ENCODE measurements at places on chromosomes 5 and 9. TPM values are rescaled to one million over a fixed set of nuclear protein-coding genes. Genes with fewer than 3 reads are reported as not detected.

- no peaks in the 10 kb centered on the region for H3K36me3 ChIP-seq
- H3K27me3 ChIP-seq = no peaks in the 10 kb centered on the region
- no peak overlapping the region for H3K27ac ChIP-seq
- H3K4me3 ChIP-seq = no peak overlapping the region
- no peaks in the 10 kb centered on the region for H3K4me1 ChIP-seq
These were observed 19.6 kb downstream of the RMI1 start for GRCh38 chr9:84000186-84000585.

DNA sequence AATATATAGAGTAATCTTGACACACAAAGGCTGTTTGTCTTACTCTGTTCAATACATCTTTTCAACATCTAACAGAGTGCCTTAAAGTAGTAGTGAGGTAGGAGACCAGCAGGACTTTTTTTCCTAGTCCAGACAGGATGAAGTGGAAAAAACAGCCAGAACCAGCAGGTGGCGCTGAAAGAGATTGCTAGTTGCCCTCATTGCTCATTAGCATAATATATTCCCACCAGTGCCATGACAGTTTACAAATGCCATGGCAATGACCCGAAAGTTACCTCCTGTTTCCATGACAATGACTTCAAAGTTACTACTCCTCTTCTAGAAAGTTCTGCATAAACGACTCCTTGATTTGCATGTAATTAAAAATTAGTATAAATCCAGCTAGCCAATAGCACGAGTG is 387.4 kb downstream of the ACTL7B start:
- H3K4me3 ChIP-seq = no peak overlapping the region
- peak; percentile 20 for DNase-seq
- H3K27me3 ChIP-seq = no peaks in the 10 kb centered on the region

DNA sequence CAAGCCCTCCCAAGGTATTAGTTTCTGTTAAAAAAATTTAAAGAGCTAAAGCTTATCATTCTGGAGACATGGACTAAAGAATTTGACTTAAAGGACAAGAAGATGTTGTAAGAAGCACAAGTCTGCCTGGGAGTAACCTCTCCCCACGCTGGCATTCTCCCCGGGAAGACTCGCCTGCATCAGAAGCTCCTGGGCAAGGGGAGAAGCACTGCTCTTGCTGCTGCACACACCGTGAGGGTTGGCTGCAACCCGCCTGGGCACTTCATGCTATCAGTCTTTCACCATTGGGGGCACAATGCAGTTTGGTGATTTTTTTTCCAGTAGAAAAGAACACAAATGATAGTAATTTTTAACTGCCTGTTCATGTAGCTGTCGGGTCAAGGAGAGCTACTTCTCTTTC is 192.5 kb upstream of the PANK3 start:
- no peaks in the 10 kb centered on the region for H3K27me3 ChIP-seq
- DNase-seq = no peak
- H3K4me1 ChIP-seq = no peaks in the 10 kb centered on the region
- no peak overlapping the region for H3K27ac ChIP-seq
- no peaks in the 10 kb centered on the region for H3K36me3 ChIP-seq

- peaks cover 2% of the 10 kb centered on the region for H3K4me1 ChIP-seq
- H3K36me3 ChIP-seq = no peaks in the 10 kb centered on the region
- H3K27ac ChIP-seq = no peak overlapping the region
- H3K4me3 ChIP-seq = no peak overlapping the region
These were observed 7.9 kb upstream of the QSOX2 start for GRCh38 chr9:136253246-136254130.

Gene PCDHB15
- total RNA-seq = 1.8 TPM

- no peak overlapping the region for H3K4me3 ChIP-seq
- H3K27me3 ChIP-seq = no peaks in the 10 kb centered on the region
- no peaks in the 10 kb centered on the region for H3K36me3 ChIP-seq
- H3K4me1 ChIP-seq = no peaks in the 10 kb centered on the region
- no peak for DNase-seq
These were observed 267.4 kb upstream of the VLDLR start for GRCh38 chr9:2354216-2354615.

- H3K27me3 ChIP-seq = no peaks in the 10 kb centered on the region
- no peak for DNase-seq
- H3K4me1 ChIP-seq = no peaks in the 10 kb centered on the region
- H3K36me3 ChIP-seq = peaks cover 4% of the 10 kb centered on the region
- no peak overlapping the region for H3K27ac ChIP-seq
These were observed 44.7 kb upstream of the HK3 start for GRCh38 chr5:176943816-176944215.

GRCh38 chr5:93603078-93603792 is 20.2 kb downstream of the NR2F1 start:
- H3K4me1 ChIP-seq = peaks cover 16% of the 10 kb centered on the region
- H3K27ac ChIP-seq = peak overlapping the region; percentile 91
- H3K27me3 ChIP-seq = no peaks in the 10 kb centered on the region
- DNase-seq = peak; percentile 47
- H3K36me3 ChIP-seq = no peaks in the 10 kb centered on the region

- H3K27me3 ChIP-seq = no peaks in the 10 kb centered on the region
- no peaks in the 10 kb centered on the region for H3K4me1 ChIP-seq
- H3K27ac ChIP-seq = no peak overlapping the region
- DNase-seq = no peak
- H3K4me3 ChIP-seq = no peak overlapping the region
- H3K36me3 ChIP-seq = no peaks in the 10 kb centered on the region
These were observed 117.2 kb upstream of the LIFR start for GRCh38 chr5:38673671-38674071.

Gene OTULINL
- total RNA-seq = 0.17 TPM

DNA sequence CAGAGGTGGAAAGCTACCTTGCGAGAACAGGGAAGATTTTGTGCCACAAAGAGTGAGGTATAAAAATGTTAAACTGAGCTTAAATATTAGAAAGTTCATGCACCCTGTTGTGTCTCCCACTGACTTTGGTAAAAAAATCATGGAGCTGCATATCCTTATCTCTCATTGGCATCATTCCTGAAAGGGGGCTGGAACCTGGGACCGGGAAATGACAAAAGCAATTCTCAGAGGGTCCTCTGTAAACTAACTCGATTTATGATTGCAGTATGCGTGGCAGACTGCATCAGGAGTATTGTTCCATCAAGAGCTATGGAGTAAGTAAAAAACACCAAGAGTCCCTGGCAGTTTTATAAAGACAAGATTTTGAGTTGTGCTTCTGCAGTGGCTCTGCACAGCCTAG is 148.8 kb downstream of the DCP2 start:
- no peak overlapping the region for H3K27ac ChIP-seq
- H3K4me3 ChIP-seq = no peak overlapping the region
- no peak for DNase-seq
- no peaks in the 10 kb centered on the region for H3K27me3 ChIP-seq
- H3K4me1 ChIP-seq = no peaks in the 10 kb centered on the region

DNA sequence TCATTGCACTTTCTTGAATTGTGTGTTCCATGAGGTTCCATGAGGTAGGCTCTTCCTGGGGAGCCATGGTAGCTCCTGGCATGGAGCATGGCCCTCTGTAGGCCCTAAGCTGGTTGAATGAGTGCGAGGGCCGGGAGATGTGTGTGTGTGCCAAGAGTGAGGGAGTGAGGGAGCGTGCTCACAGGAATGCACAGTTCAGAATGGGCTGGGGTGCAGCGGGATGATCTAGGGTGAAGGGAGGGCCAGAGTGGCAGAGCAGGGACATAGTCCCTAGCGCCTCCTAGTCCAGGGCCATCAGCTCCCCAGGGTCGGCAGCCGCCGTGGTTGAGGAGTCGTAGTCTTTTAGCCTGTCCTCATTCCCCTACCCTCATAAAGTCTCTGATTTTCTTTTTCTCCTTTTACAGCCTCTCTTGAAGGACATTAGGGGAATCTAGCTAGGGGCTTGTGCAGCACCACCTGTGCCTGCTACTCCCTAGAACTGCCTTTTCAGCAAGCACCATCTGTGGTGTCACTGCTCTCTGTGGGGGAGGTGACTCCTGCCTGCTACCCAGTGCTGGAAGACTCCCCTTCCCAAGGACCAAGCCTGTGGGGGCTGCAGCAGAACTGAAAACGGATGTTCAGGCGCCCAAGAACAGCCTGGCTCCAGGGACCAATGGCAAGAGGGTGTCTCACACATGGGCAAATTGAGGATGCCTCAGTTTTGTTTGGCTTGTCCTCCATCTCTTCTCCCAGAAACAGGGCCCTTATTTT is 65.3 kb upstream of the PPARGC1B start:
- no peak for DNase-seq
- H3K27me3 ChIP-seq = no peaks in the 10 kb centered on the region
- H3K4me1 ChIP-seq = no peaks in the 10 kb centered on the region
- H3K27ac ChIP-seq = no peak overlapping the region
- no peaks in the 10 kb centered on the region for H3K36me3 ChIP-seq

- H3K27ac ChIP-seq = no peak overlapping the region
- DNase-seq = no peak
- no peaks in the 10 kb centered on the region for H3K4me1 ChIP-seq
- no peak overlapping the region for H3K4me3 ChIP-seq
These were observed 4.3 kb downstream of the RIC1 start for GRCh38 chr9:5633243-5633642.

- no peak for DNase-seq
- no peak overlapping the region for H3K27ac ChIP-seq
- H3K36me3 ChIP-seq = no peaks in the 10 kb centered on the region
- H3K4me1 ChIP-seq = no peaks in the 10 kb centered on the region
These were observed 64.3 kb downstream of the MVB12B start for GRCh38 chr9:126390923-126391322.

DNA sequence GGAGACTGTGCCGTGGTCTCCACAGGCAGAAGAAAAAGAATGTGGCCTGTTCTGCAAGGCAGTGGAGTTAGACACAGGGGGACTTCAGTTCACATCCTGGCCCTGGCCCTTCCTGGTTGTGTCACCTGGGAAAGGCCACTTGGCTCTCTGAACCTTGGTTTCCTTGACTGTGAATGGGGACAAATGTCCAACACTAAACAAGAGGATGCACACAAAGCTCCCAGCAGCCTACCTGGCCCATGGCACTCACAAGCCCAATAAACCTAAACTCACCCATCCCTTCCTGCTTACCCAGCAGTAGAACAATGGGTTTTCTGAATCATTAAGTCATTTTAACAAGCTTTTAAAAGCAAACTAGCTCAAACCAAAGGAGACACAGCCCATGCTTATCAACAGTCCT is 103.9 kb downstream of the FRMD3 start:
- no peak overlapping the region for H3K27ac ChIP-seq
- DNase-seq = no peak
- H3K36me3 ChIP-seq = no peaks in the 10 kb centered on the region
- H3K4me3 ChIP-seq = no peak overlapping the region

DNA sequence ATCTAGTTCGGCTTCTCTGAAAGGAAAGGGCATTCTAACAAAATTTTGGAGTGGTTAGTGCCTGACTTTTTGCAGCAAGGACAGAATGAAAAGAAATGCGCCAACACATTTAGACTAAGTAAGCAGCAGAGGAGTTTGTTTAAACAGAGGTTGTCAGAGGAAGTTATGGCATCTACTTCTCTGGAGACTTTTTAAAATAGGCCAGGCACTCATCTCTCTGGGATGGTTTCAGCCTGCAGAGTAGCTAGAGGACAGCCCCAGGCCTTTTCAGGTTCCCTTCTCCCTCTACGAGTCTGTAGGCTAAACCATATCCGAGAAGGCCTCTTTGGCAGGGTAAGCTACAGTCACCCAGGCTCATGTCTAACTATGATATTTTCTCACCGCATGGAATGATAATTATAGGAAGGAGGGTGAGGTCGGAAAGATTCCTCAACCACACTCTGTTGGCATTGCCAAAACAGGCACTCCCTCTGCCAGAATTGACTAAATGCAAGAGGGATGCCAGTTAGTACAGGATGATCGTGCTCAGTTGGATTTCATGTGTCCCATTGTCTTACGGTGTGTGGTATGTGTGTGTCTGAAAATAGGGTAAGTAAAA is 1.4 kb upstream of the CTXN3 start:
- H3K4me3 ChIP-seq = no peak overlapping the region
- no peaks in the 10 kb centered on the region for H3K27me3 ChIP-seq
- no peaks in the 10 kb centered on the region for H3K36me3 ChIP-seq

- no peak overlapping the region for H3K27ac ChIP-seq
- peaks cover 6% of the 10 kb centered on the region for H3K4me1 ChIP-seq
- no peaks in the 10 kb centered on the region for H3K36me3 ChIP-seq
- no peak overlapping the region for H3K4me3 ChIP-seq
- no peak for DNase-seq
- H3K27me3 ChIP-seq = no peaks in the 10 kb centered on the region
These were observed 127.1 kb downstream of the FANCC start for GRCh38 chr9:95190413-95190812.

DNA sequence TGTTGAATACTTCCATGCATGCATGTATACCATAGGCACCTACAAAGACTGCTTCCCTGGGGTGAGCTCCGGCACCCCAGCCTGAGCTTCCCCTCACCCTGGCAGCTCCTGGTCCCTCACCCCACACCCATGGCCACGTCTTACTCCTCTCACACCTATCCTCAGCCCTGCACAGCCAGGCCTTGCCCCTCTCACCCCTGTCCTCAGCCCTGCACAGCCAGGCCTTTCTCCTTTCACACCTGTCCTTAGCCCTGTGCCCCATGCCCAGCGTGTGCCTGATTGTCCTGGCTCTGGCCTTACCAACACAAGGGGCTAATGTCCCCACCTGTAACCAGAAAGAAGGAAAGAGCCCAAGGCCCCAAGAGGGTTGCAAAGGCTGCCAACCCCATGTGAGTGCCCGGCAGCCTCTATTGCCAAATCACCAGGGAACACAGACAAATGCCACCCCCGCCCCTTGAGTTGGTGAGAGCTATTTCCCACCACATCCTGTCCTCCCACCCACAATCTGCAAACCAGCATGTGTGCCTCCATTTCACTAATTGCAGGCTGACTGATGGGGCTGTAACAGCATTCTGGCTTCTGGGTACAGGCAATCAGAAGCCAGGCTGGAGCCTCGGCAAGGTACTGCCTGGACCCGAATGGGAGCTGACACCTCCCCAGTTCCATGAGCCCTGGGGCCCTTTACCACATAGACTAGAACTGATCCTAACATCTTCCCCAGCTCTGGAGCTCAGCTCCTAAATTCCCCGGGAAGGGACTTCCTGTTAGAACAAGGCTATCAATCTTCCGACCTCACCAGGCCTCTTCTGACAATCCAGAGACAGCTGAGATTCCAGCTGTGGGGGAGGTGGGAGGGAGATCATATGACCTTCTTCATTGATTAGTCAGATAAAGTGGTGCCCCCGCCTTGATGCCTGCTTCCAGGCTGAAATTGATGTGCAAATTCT is 78.2 kb downstream of the FAM114A2 start:
- no peak overlapping the region for H3K4me3 ChIP-seq
- H3K4me1 ChIP-seq = peaks cover 17% of the 10 kb centered on the region
- H3K27me3 ChIP-seq = no peaks in the 10 kb centered on the region
- H3K27ac ChIP-seq = no peak overlapping the region

DNA sequence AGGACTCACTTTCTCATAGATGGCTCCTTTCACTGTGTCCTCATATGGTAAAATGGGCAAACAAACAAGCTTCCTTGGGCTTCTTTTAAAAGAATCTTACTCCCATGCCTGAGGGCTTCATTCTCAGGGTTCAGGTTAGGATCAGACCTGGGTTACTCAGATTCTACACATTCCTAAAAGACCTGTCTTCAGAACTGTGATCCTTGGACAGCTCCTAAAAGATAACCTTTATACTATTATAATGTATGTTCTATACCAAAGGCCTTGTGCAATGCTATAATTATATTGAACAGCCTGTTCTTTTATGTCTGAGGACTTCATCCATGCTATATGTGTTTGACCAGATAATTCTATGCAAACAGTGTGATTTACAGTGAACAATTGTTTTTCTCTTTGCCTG is 264.4 kb upstream of the CDH10 start:
- H3K27ac ChIP-seq = no peak overlapping the region
- no peaks in the 10 kb centered on the region for H3K36me3 ChIP-seq
- DNase-seq = no peak

Measured in fibroblast of lung (primary cell).